GM23248 (cell line): ENCODE measurements at places on chromosomes 13 and 19.

GRCh38 chr19:42409477-42409876, 17.7 kb downstream of the LIPE start:
- DNase-seq = no peak

GRCh38 chr19:15197275-15197941, 3.4 kb downstream of the NOTCH3 start:
- peak; percentile 37 for DNase-seq

DNA sequence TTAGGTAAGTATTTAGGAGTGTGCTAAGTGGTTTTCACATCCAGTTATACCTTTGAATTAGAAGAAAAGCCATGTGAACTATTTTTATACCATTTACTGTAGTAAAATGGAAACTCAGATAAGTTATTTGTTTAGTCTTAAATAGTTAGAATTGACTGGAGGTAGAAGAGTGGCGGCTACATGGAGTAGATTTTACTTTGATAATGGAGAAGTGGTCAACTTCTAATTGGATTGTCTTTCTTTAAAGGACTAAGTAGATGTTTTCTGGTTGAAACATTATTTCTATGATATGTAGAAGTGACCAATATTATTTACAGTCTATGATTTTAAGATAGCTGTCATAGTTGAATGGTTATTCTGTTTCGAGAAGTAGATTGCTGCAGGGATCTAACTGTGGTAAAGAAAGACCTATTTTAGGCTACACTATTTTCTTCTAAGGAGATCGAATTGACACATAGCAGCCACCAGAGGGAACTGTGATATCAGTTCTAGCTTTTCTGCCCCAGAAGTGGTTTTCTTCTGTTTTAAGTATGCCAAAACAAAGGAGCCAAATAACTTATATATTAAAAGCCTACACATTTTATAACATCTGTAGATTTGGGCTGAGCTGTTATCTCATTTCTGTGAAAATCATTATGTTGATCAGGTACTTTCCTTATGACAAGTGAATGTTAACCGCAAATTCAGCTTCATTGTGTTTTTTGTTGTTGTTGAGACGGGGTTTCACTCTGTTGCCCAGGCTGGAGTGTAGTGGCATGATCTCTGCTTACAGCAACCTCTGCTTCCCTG, 26.1 kb downstream of the ZMYM2 start:
- peak; percentile 72 for DNase-seq

DNA sequence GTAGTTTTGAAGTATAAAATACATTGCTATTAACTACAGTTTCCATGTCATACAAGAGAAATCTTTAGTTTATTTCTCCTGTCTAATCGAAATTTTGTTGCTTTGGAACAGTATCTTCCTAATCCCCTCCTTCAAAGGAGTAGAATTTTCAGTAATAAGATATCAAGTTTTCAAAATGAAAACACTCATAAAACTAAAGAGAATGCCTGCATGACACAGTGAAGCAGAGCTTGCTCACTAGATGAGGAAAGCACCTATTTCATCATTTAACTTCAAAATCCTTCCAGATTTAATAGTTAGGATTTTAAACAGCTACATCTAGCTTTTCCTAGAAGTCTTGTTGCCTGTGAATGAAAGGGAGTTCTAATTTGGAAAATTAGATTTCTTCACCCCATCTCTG, 80.8 kb downstream of the TNFSF11 start:
- DNase-seq = peak; percentile 43

DNA sequence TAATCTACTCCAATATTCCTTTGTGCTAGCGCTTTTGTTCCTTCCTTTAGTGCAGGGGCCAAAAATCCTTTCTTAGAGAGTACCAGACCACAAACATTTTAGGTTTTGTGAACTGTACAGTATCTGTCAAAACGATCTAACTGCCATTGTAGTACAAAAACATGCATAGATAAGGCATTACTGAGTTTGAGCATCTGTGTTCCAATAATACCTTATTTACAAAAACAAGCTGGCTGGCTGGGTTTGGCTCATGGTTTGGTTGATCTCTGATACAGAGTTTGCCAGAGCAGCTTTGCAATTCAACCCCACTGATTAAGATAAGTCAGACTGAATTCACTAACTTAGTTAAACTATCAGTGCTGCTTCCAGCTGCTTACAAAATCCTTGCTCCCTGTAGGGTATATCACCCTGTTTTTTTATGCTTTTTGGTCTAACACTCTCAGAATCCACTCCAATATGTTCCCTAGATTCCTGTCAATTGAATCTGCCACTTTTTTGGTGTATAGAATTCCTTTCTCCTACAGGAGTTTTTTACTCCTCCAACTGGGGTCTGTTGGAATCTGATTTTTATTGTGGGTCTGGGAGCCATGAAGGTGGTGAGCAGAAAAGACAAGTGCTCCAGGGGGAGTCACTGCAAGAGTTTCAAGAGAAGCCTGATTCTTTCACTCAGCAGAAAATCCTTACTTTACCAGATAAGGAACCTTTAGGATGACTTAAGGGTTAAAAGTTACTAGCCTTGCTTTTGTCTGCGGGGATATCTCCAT, 1399.4 kb downstream of the EFNB2 start:
- no peak for DNase-seq
